ENCODE measurements at places on chromosomes 7 and 10. TPM values are rescaled to one million over a fixed set of nuclear protein-coding genes. Genes with fewer than 3 reads are reported as not detected.

DNA sequence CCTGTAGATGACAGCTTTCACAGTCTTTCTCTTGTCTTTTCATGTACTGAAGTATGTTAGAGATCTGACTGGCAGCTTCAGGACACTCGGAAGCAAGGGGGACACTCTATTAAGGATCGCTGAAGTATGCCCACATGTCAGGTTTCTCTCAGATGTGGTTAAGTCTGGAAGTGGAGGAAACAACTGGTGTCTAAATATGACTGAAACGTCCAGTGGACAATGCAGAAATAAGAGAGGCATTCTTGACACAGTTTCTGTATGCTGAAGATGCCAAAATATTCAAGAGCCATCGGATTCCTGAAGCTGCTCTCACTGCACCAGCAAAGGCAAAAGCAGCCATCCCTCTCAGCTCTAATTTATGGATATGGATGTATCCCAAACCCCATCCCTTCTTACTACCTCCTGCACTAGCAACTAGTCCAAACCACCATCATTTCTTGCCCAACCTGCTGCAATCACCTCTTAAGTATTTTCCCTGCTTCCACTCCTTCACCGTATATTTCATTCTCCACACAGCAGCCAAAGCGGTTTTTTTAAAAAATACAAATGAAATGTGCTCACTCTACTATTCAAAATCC is 113.4 kb downstream of the REEP3 start:
- DNase-seq: no peak

- DNase-seq: no peak
Measured at GRCh38 chr10:106401967-106402366, 762.5 kb downstream of the SORCS1 start.

- no peak for DNase-seq
Measured at GRCh38 chr7:25864943-25865751, 286.9 kb upstream of the NFE2L3 start.

- DNase-seq: no peak
Measured at GRCh38 chr10:119502618-119503155, 39.8 kb downstream of the RGS10 start.

GRCh38 chr10:24483701-24484100 is 240.0 kb downstream of the ARHGAP21 start:
- DNase-seq: no peak

GRCh38 chr10:125076891-125077541 is 83.3 kb downstream of the CTBP2 start:
- DNase-seq: no peak

GRCh38 chr7:97871659-97872024 is 566 bp downstream of the ASNS start:
- DNase-seq: peak; percentile 1

GRCh38 chr7:125668321-125668993 is 738.8 kb upstream of the POT1 start:
- DNase-seq: no peak

- DNase-seq: no peak
Measured at GRCh38 chr7:88597941-88598425, 161.5 kb upstream of the ZNF804B start.

DNA sequence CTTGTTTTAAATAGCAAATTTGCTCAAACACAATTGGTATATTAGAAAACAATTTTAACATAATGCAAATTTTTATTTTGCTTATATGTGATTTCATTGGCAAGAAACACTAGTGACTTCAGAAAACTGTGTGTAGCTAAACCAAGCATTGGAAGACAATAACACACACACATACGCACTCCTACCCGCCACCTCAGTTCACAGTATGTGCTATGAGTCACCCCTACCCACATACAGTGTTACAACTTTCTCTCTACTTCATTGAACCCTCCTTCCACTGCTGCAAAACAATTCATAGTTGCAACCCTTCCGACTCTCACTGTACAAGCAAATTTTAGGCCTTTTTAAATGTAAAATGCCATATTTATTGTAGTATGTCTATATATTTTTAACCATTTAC is 119.9 kb upstream of the THSD7A start:
- no peak for DNase-seq

GRCh38 chr10:74047871-74048270 is 50.0 kb downstream of the VCL start:
- DNase-seq: no peak

DNA sequence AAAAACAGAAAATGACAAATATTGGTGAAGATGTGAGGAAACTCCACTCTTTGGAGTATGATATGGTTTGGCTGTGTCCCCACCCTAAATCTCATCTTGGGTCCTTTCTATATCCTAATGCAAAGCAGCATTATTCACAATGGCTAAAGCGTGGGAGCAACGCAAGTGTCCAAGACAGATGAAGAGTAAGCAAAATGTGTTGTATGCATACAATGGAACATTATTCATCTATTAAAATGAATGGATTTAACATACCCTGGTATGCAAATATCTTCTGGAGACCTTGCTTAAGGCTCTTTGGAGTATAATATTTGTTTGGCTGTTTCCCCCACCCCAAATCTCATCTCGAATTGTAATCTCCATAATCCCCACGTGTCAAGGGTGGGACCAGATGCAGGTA is 839.8 kb upstream of the POM121L12 start:
- DNase-seq: no peak

- DNase-seq: no peak
Measured at GRCh38 chr7:141990011-141990725, 5.5 kb upstream of the MGAM start.

TAS2R41 gene
- total RNA-seq: not detected

EPO gene
- not detected for total RNA-seq

Measured in naive thymus-derived CD8-positive, alpha-beta T cell (primary cell).